ENCODE measurements at places on chromosomes 1 and 21.

- DNase-seq, result no peak
Measured at GRCh38 chr1:183515002-183515689, 42.8 kb downstream of the SMG7 start.

DNA sequence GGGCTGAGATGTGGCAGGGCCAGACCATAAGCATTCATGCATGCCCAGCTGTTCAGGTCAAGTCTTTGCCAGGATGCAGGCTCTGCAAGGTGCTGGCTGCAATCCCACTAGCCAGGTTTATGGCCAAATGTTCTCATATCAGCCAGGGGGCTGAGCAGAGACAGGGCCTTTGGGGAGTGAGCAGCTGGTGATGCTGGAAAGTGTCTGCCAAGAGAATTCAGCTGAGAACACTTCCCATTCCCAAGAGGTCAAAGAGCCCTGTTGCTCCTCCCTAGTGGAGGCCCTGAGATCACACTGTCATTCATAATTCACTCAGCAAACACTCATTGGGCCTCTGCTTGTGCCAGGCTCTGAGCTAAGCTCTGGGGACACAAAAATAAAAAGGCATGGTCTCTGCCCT, 150.3 kb downstream of the DMRTA2 start:
- no peak for DNase-seq

GRCh38 chr1:43536196-43536863, 5.6 kb downstream of the PTPRF start:
- no peak for DNase-seq

GRCh38 chr1:106817575-106817974, 238.9 kb upstream of the PRMT6 start:
- no peak for DNase-seq

GRCh38 chr1:170126696-170127095, 19.1 kb upstream of the NTMT2 start:
- DNase-seq, result no peak

- no peak for DNase-seq
Measured at GRCh38 chr1:223700388-223700918, 11.9 kb upstream of the CAPN2 start.

GRCh38 chr1:235326719-235327558, 1.0 kb downstream of the ARID4B start:
- peak; percentile 45 for DNase-seq

- DNase-seq, result no peak
Measured at GRCh38 chr1:22814176-22815042, 103.8 kb downstream of the EPHB2 start.

- no peak for DNase-seq
Measured at GRCh38 chr1:156006666-156007376, 13.9 kb downstream of the SSR2 start.

- DNase-seq, result no peak
Measured at GRCh38 chr1:94672934-94673333, 131.4 kb upstream of the F3 start.

DNA sequence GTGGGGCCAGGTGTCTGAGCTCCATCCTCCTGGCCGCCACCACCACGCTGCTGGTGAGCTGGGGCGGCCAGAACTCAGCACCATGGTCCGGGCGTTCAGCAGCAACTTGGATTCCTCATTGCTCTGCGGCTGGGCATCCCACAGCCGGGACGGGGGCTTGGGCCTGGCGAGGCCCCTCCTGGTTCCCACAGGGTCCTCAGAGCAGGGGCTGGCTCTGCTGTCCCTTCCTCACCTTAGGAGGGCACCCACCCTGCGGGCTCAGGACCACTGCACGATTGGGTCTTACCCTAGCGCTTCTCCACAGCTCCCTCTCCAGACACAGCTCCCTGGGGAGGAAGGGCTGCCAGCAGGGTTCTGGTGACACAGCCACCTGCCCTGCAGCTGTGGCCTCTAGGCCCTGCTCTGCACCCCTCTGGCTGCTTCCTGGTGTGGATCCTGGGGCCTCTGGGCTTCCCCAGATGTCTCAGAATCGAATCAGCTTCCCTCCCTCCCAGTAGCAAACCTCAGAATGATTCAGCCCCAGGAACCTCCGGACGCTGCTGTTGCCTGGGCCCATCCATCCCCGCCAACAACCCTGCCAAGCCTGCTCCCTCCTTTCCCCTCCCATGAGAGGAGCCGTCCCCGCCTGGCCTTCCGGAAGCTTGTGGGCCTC, 25.0 kb downstream of the CRYAA start:
- DNase-seq, result peak; percentile 4

GRCh38 chr1:238469146-238469631, 578.5 kb upstream of the ZP4 start:
- no peak for DNase-seq

- DNase-seq, result no peak
Measured at GRCh38 chr1:11857164-11857851, 1.4 kb downstream of the NPPB start.

GRCh38 chr1:66533804-66534740, at the start of gene SGIP1:
Gene SGIP1, plus strand, starts transcription at chr1:66534153. Its CDS starts 206 bp downstream, at chr1:66534359.
- no peak for DNase-seq

DNA sequence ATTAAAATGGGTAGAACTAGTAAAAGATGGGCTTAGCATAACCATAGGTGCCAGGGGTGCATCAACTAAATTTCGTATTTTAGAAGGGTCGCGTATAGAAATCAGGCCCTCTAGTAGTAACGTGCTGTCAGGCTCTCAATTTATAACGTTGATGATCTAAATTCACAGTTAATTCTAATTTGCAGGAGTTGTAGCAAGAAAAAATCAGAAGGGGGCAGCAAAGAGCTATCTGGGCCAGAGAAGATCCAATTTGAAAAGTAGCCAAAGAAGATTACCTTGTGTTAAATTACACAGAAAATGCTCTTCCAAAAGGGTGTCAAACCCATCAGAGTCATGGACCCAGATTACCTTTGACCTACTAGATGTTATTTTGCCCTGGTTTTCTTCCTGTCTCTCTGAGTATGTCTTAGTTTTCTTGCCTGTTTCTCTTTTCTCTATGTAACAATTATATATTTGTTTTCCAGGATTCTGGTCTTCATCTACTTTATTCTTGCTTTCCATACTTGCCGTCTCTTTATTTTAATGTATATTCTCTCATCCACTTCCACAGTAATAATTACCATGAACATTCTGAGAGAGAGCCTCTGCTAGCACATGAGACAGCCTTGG, 1030.9 kb downstream of the AMY1C start:
- no peak for DNase-seq

GRCh38 chr1:84973498-84974334, 23.2 kb downstream of the MCOLN2 start:
- DNase-seq, result no peak

GRCh38 chr1:85448358-85448757, 16.6 kb downstream of the DDAH1 start:
- DNase-seq, result no peak

DNA sequence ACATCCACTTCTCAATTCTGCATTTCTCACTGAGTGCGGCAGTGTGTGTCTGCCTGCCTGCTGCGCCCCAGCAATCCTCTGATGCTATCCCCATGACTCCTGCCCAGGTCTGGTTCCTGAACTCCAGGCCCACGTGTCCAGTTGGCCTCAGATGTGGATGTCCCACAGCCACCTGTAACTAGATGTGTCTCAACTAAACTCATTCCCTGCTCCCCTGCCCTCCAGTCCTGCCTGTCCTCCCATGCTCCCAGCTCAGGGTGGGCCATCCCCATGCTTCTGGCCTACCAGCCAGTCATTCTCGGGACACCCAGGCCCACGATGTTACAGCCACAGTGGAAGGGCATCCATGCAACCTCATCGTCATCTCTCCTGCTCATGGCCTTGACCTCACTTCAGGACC, 76.8 kb downstream of the STUM start:
- no peak for DNase-seq

DNA sequence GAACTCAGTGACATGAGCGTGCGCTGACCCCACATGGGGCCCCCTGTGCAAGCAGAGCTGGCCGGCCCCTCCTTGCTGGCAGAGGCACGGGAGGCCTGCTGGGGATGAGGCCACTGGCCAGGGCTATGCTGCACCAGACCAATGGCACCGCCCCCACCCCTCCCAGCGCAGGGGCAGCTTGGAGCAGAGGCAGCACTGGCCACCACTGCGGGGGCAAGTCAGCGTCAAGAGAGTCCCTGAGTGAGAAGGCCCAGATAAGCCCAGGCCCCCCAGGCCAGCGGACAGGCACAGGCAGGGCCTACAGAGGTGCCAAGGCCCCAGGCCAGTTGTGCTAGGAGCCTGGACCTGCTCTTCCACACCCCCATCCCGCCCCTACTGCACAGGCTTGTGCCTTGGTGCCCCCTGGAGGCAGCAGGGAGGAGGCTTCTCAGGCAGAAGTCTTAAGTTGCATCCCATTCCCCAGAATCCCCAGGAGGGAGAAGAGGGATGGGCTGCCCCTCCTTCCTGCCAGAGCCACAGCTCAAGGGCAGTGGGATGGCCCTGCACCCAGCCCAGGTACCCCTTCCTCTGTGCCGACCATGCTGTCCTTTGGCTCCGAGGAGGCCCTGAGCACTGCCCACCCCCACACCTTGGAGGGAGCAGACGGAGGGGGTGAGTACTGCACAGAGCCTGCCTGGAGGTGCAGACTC, 35.8 kb downstream of the EPHX1 start:
- no peak for DNase-seq

DNA sequence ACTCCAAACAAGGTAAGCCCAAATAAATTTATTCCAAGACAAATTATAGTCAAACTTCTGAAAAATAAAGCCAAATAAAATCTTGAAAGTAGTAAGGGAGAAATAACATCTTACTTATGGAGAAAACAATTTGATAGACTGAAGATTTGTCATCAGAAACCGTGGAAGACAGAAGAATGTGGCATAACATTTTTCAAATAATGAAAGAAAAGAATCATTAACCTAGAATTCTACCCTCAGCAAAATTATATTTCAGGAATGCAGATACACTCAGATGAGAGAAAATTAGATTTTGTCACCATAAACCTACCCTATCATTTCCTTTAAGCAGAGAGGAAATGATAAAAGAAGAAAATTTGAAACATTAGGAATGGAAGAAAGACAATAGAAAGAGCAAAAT, 27.3 kb upstream of the PADI1 start:
- no peak for DNase-seq

GRCh38 chr1:125086611-125087010, 3901.8 kb downstream of the SRGAP2C start:
- DNase-seq, result no peak

GRCh38 chr1:88204111-88204510, 480.0 kb upstream of the PKN2 start:
- no peak for DNase-seq

DNA sequence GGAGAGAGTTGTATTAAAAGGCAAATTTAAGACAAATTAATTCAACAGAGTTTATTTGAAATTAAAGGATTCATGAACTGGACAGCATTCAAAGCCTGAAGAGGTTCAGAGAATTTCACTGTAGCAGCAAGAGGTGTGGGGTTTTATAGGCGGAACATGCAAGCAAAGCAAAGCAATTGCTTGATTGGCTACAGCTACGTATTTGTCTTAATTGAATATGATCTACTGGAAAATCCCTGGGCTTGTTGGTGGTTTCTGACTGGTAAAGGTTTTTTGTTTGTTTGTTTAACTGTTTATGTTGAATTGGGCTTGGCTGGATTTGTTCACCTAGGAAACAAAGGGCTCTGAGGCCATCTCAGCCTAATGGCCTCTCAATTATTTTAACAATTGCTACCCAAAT, 61.5 kb downstream of the KCNK1 start:
- no peak for DNase-seq

GRCh38 chr1:175317309-175317708, 124.7 kb upstream of the KIAA0040 start:
- DNase-seq, result no peak

DNA sequence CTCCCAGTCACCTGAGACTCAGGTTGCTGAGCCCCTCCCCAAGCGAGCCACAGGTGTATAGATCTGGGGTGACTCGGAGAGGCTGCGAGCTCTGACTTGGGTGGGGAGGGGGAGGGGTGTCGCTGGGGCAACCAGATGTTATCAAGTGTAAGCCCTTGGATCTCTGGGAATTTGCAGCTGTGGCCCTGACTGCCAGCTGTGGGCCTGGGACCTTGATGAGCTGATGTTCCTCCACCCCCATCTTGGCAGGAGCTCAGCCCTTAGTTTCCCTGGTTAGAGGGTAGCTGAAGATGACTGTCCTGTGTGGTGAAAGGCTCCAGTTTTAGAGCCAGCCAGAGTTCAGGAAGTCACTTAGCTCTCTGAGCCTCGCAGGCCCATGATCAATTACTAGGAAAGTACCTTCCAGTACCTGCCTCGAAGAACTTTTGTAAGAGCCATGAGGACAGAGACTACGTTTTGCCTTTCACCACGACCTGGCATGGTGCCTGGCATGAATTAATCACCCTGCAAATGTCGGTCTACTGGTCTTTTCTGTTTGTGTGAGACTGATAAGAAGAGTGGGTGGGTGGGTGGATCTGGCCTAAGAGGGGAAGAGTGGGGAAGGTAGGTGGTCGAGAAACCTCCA, 55.8 kb downstream of the YARS1 start:
- DNase-seq, result no peak

DNA sequence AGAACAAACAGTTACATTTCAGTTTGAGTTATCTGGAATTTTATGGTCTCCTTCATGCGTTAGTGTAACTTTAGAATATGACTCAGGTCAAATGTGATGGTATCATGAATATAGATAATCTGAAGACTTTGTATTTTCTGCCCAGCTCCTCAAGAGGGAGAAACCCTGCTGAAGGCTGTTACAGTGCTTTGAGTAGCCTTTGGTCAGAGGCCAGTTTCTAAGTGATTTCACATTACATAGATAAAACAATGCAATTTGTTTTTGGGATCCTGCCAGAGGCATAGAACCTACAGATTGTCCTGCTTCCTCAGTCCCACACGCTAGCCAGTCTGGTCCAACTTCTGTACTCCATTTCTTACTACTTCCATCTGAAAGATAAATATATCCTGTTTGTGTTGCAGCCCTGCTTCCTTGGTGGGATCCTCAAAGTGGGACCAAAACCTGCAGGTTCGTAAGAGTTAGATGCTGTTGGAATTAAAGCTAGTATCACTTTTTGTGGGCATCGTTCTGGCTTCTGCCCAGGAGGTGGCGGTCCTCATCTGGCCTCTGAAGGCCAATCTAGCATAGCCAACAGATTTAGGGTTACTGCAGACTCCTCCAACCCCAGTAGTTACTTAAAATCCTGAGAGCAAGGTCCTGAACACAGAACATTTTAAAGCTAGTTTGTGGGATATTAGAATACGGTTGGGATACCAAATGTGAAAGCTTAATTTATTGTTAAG, 645.8 kb upstream of the USP24 start:
- no peak for DNase-seq

DNA sequence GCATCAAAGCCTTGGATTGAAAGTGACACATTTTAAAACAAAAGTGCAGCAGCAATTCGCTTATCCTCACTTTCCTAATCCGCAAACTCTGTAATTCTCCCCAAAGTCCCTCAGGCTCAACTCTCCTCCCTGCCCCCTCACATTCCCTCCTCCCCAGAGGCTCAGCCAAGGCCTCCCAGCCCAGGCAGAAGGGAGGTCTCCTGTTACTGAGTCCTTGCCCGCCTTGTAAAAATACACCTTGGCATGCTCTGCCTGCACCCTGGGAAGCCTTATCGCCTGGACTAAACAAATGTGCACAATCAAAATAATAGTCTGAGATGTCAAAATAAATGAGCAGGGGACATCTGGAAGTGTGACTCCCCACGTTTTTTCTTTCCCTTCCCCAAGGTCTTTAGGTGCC, 109.7 kb downstream of the PLXNA2 start:
- no peak for DNase-seq
